ENCODE measurements at places on chromosomes 2 and 18. TPM values are rescaled to one million over a fixed set of nuclear protein-coding genes. Genes with fewer than 3 reads are reported as not detected.
A peak's percentile ranks its signal among the peaks of the same experiment; 100 is the strongest.

DNA sequence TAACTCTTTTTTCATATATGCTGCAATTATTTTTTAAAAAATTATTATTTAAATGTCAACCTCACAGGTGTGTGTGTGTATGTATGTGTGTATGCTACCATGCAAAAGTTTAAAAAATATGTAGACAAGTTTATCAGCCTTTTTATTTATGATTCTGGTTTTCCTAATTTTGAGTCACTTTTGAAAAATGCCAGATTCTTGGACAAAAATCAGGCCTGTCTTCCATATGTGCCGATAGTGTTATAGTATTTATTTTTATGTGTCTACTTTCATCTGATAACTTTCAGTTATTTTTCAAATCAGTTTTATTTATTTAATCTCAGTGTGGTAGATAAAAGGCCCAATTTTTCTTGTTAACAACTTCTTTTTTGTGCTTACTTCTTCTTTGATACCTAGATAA, 176.2 kb downstream of the RDH14 start:
- no peak overlapping the region for H3K27ac ChIP-seq
- H3K27me3 ChIP-seq = peaks cover 3% of the 10 kb centered on the region

DNA sequence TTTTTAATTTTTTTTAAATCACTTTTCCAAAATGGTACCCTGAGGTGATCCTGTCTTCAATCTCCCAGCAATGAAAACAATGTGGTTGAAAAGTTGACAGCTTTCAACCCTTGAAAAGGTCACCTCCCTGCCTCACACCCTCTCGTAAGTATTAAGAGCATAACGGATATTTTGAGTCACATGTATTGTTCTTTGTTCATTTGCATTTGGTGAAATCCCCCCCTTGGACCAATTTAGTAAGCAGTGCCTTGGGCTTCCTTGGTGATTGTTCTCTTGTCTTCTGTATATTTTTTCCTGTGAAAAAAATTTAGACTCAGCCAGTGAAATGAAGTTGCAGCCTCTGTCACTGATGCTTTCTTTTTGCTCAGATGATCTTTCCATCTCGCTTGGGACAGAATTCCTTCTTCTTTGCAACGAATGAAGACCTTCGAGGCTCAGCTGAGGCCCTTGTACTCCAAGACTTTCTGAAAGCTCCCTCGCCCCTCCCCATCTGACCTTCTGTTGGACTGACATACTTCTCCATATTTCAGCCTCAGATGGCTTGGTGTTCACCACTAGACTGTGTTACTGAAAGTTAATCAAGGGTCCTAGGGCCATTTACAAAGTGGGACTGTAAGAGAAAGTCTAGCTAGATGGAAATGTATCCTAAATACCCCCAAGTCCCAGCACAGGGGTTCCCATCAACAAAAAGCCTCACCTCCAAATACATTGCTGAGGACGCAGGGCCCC, 158.4 kb downstream of the BCL2 start:
- H3K4me3 ChIP-seq = peak overlapping the region; percentile 84
- no peak for DNase-seq
- H3K27me3 ChIP-seq = no peaks in the 10 kb centered on the region

DNA sequence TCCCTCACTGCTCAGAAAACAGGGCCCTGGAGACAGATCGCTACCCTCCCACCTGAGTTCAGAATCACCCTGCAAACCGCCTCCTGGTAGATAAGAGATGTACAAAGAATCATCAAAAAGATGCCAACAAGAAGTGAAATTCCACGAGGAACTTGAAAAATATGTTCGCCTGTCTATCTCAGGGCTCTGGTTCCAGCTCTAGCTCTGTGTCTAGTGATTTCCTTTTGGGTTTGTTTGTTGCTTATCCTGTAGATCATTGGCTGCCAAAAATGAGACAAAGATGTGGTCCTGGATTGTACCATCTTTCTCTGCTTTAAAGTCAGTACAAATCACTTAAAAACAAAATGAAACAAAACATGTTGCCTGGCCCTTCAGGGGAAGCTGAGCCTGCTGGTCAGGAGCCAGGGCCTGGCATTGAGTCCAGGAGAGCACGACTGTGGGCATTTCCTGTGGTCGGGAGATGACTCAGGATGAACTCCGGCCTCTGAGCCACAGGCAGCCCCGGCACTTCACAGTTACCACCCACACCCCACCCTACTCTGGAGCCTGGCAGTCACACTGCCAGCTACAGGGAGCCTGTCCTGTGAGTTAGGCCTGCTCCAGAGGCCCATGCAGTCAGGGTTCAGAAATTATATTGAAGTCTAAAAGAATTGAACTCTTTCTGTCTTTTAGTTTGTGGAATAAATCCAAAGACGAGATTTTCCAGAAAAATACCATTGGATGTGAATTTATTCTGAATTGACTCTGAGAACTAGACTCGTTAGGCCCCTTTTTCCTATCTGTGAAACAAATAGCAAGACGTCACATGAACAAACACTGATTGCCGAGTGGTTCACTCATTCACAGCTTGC, 8.0 kb upstream of the ITGB6 start:
- H3K36me3 ChIP-seq = no peaks in the 10 kb centered on the region
- H3K27ac ChIP-seq = no peak overlapping the region

GRCh38 chr2:55014962-55015939, 35.0 kb downstream of the RTN4 start:
- no peak overlapping the region for H3K4me3 ChIP-seq
- peaks cover 52% of the 10 kb centered on the region for H3K4me1 ChIP-seq
- no peak for DNase-seq
- H3K36me3 ChIP-seq = no peaks in the 10 kb centered on the region
- H3K27ac ChIP-seq = no peak overlapping the region
- no peaks in the 10 kb centered on the region for H3K27me3 ChIP-seq

GRCh38 chr2:5230855-5231254, 461.3 kb upstream of the SOX11 start:
- no peak overlapping the region for H3K4me3 ChIP-seq
- no peaks in the 10 kb centered on the region for H3K4me1 ChIP-seq

- H3K27ac ChIP-seq = no peak overlapping the region
- no peaks in the 10 kb centered on the region for H3K4me1 ChIP-seq
- no peaks in the 10 kb centered on the region for H3K36me3 ChIP-seq
- DNase-seq = no peak
- H3K27me3 ChIP-seq = peaks cover 10% of the 10 kb centered on the region
Observed at GRCh38 chr18:13252686-13253410, 34.3 kb downstream of the LDLRAD4 start.

DNA sequence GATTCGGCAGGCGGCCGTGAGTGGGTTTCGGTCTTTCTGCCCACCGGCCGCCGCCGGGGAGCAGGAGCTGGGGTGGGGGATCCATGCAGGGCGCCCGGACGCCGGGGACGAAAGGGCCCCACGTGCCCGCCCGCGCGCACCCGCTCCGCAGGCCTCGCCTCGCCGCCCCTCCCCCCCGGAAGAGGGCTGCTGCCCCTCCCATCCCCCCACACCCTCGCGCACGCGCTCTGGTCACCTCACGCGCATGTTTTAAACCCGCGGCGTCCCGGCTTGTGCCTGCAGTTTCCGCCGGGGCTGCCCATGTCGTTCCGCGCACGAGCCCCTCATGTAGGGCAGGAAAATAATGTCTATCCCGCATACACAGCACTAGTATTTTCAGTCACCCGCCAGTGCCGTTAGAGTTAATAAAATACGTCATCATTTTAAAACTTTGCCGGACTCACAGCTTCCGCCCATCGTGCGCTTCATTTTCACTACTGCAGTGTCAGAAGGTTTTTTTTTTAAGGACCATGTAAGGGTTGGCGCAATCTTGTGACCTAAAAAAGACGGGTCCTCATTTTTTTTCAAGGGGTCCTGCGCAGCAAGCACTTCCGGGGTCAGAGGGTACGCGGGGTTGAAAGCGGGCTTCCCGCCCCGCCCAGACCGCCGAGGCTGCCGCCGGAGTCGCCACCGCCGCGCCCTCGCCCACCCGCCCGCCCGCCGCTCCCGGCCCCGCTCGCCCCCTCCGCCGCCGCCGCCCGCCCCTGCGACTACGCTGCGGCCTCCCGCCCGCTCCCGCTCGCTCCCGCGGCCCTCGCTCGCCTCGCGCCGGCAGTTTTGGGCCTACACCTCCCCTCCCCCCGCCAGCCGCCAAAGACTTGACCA, at the start of gene PCBP1:
Gene PCBP1 (plus strand): TSS at position 640 of the 864 bp plus-strand sequence. CDS start 267 bp downstream, outside the sequence.
- peaks cover 55% of the 10 kb centered on the region for H3K36me3 ChIP-seq
- H3K27ac ChIP-seq = peak within 1 kb of the TSS; percentile 100
- peak; percentile 96 for DNase-seq
- peak within 1 kb of the TSS; percentile 96 for H3K4me3 ChIP-seq
- peaks cover 70% of the 10 kb centered on the region for H3K4me1 ChIP-seq

GRCh38 chr2:120912101-120912985, 176.7 kb downstream of the GLI2 start:
- H3K4me1 ChIP-seq = no peaks in the 10 kb centered on the region
- no peaks in the 10 kb centered on the region for H3K27me3 ChIP-seq
- H3K36me3 ChIP-seq = no peaks in the 10 kb centered on the region
- H3K4me3 ChIP-seq = no peak overlapping the region
- no peak overlapping the region for H3K27ac ChIP-seq

DNA sequence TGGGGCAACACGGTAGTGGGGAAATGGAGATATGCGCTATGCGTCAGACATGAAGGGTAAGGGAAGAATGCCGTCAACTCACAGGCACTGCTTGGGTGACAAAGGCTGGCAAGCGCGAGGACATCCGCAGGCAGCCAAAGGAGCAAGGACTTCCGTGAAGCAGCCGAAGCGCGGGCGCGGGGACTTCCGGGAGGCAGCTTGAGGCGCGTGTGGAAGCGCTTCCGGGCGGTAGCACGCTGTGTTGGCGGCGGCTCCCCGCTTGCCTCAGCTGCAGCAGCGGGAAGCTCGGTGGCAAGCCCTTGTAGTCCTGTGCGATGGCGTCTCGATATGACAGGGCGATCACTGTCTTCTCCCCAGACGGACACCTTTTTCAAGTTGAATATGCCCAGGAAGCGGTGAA, at the start of gene PSMA8:
Gene PSMA8 (plus strand): TSS at position 218 of the 400 bp plus-strand sequence. CDS start 97 bp downstream, at position 315.
- H3K36me3 ChIP-seq = no peaks in the 10 kb centered on the region
- peak within 1 kb of the TSS; percentile 81 for H3K27ac ChIP-seq
- H3K27me3 ChIP-seq = no peaks in the 10 kb centered on the region
- DNase-seq = peak; percentile 22

DNA sequence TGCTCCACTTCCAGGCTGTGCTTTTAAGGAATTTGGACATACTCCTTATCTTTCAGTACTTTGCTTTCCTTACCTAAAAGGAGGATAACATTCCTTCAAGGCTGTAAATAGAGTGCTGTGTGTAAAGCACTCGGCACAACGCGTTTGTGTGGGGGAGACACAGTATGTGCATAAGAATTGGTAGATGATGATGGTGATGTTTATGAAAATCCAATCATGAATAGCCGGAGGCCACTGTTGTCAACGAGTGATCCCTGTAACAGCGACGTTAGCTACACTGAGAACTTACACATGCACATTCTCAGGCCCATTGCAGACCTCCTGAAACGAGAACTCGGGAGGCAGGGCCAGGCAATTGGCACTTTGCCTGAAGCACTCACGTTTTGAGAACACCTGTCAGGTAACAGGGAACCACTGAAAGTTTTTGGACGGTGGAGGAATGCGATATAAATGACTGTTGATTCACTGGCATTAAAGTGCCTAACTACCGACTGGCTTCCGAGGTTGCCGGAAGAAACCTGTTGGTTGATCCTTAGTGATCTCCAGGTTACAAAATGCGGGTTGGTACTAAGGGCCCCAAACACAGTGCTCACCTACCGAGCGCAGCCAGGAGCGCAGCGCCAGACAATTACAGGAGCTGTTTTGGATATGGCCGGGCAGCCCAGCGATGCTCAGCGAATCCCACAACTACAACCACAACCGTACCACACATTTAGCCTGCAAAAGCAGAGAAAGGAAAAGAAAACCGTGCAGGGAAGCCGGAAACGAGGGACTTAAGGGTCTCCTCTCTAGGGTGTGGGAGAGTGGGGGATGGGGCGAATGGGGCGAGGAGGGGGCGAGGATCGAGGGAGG, 1.0 kb upstream of the MAP4K4 start:
- H3K4me3 ChIP-seq = peak overlapping the region; percentile 92
- H3K4me1 ChIP-seq = peaks cover 8% of the 10 kb centered on the region
- no peak for DNase-seq
- no peaks in the 10 kb centered on the region for H3K27me3 ChIP-seq
- H3K27ac ChIP-seq = peak overlapping the region; percentile 91

- no peak overlapping the region for H3K4me3 ChIP-seq
- H3K36me3 ChIP-seq = no peaks in the 10 kb centered on the region
- DNase-seq = no peak
Observed at GRCh38 chr18:29488617-29489016, 1311.7 kb upstream of the CDH2 start.

DNA sequence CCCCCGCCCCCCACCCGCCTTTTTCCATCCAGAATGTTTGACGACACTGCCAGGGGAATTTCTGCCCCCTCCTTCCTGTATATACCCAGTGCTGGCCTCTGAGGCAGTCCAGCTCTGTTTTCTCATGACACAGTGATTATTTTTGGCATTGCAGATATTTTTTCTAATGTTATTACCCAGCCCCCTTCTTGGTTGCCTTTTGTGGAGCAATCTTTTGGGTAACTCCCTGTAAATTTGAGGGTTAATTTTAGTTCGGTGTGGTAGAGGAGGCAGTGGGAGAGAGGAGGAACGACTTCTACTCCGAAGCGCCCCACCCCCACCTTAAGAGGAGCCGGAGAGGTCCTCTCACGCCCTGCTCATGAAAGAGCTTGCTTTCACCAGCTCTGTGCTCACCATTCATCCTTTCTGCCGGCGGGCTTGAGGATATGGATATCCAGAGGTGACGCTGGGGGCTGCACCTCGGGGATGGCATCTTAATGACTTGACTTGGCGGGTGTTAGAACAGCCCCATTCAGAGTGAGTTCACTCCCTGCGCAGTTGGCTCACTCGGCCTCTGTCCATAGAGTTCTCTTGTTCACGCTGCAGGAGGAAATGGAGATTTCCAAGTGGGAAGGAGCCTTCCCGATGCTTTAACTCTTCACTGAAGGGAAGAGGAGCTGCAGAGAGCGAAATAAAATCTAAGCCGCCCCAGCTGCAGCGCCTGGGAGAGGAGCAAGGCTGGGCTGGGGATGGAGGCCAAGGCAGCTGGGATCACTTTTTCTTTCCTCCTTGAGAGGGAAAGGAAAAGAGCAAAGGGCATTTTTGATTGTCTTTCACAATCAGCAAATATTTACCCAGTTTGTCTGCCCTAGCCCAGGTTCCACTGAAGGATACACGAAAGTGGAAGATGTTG, 38.4 kb downstream of the EPAS1 start:
- peaks cover 13% of the 10 kb centered on the region for H3K27me3 ChIP-seq
- H3K27ac ChIP-seq = no peak overlapping the region
- no peak for DNase-seq
- no peaks in the 10 kb centered on the region for H3K4me1 ChIP-seq
- no peak overlapping the region for H3K4me3 ChIP-seq

GRCh38 chr2:220455351-220455990, 828.0 kb downstream of the SLC4A3 start:
- DNase-seq = no peak
- H3K4me1 ChIP-seq = no peaks in the 10 kb centered on the region
- no peak overlapping the region for H3K4me3 ChIP-seq
- no peak overlapping the region for H3K27ac ChIP-seq
- no peaks in the 10 kb centered on the region for H3K36me3 ChIP-seq

Gene CXCR4
- 200 TPM for total RNA-seq

Gene RTP5
- 0.12 TPM for total RNA-seq

Gene ASB18
- not detected for total RNA-seq

Gene MC4R
- not detected for total RNA-seq

Gene LCLAT1
- total RNA-seq = 20.1 TPM

Gene MAL
- not detected for total RNA-seq

Gene ITGB1BP1
- total RNA-seq = 40.5 TPM

Gene MYOM1
- total RNA-seq = 4.1 TPM

Gene SERPINB2
- 0.33 TPM for total RNA-seq

Gene CNDP2
- total RNA-seq = 193 TPM
